Stimulated activated CD4-positive, alpha-beta T cell treated with anti-CD3 and anti-CD28 coated beads, Interleukin-12 subunit alpha, Interleukin-12 subunit beta, amount 100 ng/mL, for 48 hours (primary cell): ENCODE measurements at places on chromosomes 1 and 21.
A peak's percentile ranks its signal among the peaks of the same experiment; 100 is the strongest.

- no peak for DNase-seq
Measured at GRCh38 chr1:230326971-230327891, 98.9 kb downstream of the PGBD5 start.

- no peak for DNase-seq
Measured at GRCh38 chr1:199221371-199222150, 582.7 kb downstream of the PTPRC start.

GRCh38 chr1:219465212-219466093 is 147.5 kb downstream of the ZC3H11B start:
- DNase-seq = no peak

GRCh38 chr21:36768496-36768895 is 69.6 kb downstream of the SIM2 start:
- DNase-seq = no peak

DNA sequence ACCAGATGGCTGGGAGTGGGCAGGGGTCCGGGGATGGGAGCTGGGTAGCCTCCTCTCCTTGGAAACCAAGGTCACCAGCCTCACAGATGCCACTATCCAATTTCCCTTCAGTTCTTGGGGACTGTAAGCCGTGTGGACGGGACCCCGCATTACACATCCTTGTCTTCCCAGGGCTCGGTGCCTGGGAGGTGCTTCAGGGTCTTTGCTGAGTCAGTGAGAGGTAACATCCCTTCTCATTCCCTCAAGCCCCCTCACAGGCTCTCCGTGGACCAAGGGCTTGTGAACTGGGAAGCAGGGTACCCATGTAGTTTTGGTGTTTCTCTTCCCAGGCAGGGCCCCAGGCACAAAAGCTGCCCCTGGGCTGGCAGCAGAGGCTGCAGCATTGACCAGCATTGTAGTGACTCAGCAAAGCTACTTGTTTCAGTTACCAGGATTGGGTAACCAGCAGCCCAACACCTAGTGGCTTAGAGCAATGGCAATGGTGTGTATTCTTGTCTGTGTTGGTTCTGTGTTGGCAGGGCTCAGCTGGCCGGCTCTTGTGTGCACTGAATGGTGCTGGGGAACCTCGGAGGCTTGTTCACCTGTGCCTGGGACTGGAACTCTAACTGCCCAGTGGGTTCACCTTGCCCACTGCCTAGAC is 24.6 kb upstream of the PCBP3 start:
- no peak for DNase-seq

DNA sequence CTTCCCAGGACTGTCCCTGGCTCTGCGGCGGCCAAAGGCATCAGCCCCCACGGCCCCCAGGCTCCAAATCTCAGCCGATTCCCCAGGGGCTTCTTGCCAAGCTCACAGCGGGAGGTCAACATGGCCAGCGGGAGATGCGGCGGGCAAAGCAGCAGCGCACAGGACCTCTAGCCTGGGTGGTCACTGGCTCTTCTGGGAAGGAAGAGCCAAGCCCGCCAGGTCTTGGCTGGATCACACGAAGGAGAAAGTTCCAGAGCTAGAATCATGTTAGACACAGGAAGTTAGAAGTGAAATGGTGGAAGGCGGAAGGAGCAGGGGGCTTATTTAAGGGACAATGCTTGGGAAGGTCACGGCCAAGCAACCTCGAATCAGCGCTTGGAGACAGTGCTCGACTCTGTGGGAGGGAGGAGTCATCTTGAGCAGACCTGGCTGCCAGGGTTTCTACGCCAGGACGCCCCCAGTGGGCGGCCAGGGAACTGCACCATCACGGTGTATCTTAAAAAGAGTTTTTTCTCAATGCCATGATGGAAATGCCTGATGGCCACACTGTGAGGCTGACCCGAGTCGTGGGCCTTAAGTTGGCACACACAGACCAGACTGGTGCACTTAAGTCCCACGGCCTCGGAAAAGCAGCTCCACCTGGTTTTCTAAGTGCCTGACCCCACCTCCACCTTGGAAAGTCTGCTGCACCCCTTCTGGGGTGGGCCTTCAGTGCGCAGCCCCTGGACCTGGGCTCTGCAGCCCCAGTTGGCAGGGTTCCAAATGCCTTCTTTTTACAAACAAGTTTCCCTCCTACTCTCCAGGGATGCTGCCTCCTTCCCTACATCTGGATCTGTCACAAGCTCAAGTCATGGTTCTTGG is 29.3 kb downstream of the SLC66A1 start:
- DNase-seq = peak; percentile 65

DNA sequence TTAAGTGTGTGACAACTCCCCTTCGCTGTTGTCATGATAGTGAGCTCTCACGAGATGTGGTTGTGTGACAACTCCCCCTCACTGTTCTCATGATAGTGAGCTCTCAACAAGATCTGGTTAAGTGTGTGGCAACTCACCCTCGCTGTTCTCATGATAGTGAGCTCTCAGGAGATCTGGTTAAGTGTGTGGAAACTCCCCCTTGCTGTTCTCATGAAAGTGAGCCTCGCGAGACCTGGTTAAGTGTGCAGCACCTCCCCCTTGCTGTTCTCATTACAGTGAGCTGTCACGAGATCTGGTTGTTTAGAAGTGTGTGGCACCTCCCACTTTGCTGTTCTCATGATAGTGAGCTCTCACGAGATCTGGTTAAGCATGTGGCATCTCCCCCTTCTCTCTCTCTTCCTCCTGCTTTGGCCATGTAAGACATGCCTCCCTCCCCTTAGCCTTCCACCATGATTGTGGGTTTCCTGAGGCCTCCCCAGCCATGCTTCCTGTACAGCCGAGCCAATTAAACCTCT is 25.1 kb upstream of the LSS start:
- peak; percentile 24 for DNase-seq

DNA sequence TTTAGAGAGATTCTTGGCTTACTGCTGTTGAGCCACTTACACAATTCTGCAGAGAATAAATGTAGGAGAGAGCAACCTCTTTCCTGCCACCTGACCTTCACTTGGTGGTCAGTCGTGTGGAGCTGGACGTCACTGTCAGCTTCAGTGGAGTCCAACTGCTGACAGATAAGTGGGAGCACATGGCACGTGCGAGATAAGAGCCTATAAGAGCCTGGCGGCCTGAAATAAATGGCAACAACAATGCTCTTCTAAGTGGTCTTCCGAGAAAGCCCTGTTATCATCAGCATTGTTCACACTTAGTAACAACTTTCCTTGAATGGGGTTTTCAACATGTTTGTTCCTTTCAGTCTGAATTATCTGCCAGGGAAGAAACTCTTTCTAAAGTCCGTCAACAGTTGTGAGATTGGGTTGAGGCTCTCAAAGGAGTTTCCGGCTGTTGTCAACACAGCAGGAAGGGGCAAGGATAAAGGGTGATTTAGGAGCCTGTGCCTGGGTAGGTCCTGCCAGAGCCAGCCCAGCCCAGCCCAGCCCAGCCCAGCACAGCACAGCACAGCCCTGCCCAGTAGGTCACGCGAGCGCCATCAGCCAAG is 57.2 kb upstream of the RUNX1 start:
- DNase-seq = no peak

DNA sequence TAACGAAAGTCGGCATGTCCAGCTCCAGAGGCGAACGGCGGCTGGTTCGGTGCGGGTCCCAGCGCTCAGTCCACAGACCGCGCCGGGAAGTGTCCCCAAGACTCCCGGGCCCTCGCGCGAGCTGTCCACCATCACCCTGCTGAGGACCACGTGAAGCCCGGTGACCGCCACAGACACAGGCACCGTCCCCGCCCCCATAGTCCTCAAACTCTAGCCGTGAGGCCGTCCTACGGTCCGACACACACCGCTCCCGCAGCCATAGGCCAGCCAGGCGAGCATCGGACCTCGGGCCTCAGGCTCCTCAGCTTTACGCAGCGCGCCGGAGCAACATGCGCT is 535 bp downstream of the SETD4 start:
- no peak for DNase-seq

GRCh38 chr1:180167721-180168467 is 13.2 kb downstream of the QSOX1 start:
- no peak for DNase-seq

DNA sequence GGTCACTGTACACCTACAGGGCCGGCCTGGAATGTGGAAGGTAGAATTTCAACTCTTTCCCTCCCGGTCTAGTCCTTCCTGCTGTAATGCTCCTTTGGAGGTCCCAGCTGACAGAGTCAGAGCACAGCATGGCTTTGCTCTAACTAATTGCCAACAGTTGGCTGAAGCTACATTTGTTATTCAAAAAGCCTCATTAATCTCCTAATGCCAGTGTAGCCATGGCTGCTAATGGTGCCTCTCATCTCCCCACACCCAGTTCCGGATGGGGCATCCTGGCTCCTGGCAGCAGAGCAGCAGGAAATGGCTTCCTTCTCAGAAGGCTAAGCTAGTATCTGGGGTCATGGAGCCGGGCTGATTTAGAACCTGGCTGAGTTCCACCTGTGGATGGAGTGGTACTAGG is 18.7 kb upstream of the CAMK1G start:
- DNase-seq = no peak
